ENCODE measurements at places on chromosomes 2 and 18.

DNA sequence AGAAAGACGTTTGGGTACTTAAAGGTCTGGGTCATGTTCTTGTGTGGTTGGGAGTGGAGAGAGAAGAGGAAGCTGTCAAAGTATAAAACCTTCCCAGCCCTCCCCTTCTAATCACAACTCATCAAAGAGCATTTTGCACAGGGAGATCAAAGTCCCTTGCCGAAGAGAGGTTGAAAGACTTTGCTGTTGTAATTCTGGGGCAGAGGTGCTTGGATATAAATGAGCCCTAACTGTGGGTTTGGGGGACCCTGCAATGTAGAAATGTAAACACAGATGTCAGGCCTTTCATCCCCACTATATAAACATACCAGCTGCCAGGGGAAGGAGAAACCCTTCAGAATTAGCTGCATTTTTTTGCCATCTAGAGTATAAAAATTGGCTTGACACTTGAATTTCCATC lies 182.1 kb downstream of the ETAA1 start:
- no peak for DNase-seq

- DNase-seq = no peak
Observed at GRCh38 chr2:28412625-28413151, 20.0 kb downstream of the FOSL2 start.

GRCh38 chr2:138846216-138846821 lies 66.1 kb upstream of the NXPH2 start:
- no peak for DNase-seq

GRCh38 chr18:23131693-23132319 lies 3.5 kb upstream of the CABLES1 start:
- peak; percentile 23 for DNase-seq

GRCh38 chr2:157193461-157193860 lies 64.0 kb upstream of the GALNT5 start:
- DNase-seq = no peak

GRCh38 chr2:28334527-28334894 lies 58.1 kb upstream of the FOSL2 start:
- no peak for DNase-seq

DNA sequence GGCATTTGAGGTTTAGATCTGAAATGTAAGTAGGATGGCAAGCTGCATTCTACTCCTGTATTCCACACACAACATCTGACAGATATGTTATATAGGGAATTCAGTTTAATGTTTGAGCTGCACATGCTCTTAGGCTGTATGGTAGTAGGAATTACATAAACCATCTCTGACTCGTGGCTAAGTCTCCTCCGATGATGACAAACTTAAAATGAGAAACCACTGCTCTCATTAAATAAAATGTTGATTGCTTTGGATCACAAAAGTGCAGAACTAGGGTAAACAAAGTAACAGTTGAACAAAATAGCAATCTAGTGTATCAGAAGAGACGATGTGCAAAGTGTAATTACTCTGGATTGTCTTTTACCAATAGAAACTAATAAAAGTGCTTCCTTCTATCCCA lies 50.1 kb upstream of the WDR75 start:
- no peak for DNase-seq

DNA sequence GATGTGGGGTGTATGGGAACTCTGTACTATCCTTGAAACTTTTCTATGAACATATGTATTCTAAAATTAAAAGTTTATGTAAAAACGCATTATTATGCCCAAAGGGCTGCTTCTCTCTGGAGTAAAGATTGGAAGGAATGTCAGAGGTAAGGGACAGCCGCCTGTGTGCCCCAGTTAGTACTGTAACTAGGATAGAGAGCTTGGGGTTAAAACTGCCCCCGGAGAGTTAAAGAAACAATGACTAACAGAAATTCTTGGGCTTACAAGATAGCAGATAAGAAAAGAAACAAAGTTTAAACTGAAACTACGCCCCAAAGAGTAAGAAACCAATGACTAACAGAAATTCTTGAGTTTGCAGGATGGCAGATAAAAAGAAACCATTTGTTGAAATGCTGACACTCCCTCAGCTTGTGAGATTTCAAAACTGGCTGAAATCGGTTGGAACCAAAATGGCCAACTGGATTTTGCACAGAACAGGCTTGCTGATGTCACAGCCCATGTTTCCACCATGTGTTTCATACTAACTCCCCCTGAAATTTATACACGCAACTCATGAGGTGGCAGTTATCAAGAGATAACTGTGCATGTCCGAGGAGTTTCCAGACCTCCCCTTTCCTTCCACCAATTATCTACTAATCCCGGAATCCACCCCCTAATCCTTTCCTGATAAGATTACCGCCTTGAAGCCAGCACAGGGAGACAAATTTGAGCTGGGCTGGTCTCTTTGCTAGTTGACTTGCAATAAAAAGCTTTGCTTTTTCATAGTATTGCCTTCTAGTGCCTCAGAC lies 8.7 kb upstream of the TXNDC2 start:
- DNase-seq = no peak

GRCh38 chr2:181106789-181107627 lies 126.6 kb downstream of the UBE2E3 start:
- no peak for DNase-seq

DNA sequence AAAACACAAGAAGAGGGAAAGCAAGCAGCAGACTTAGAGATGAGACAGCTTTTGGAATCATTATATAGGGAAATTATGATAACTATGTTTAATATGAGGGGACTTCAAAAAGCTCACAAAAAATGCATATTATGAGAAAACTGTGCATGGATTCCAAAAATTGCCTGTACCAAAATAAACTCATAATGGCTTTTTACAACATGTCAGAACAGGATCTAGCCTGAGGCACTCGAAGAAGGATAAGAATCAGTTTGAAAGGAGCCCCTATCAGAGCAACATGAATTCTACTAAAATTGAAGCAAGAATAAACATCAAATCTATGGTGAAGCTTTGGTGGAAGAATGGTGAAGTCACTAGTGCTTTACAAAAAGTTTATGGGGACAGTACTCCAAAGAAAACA lies 187.4 kb downstream of the RDH14 start:
- DNase-seq = no peak

All from stimulated activated CD4-positive, alpha-beta T cell treated with anti-CD3 and anti-CD28 coated beads, Interleukin-1b, Interleukin-23, amount 100 ng/mL, for 1 hour (primary cell).